ENCODE measurements at places on chromosomes 1 and 21.
A peak's percentile ranks its signal among the peaks of the same experiment; 100 is the strongest.

DNA sequence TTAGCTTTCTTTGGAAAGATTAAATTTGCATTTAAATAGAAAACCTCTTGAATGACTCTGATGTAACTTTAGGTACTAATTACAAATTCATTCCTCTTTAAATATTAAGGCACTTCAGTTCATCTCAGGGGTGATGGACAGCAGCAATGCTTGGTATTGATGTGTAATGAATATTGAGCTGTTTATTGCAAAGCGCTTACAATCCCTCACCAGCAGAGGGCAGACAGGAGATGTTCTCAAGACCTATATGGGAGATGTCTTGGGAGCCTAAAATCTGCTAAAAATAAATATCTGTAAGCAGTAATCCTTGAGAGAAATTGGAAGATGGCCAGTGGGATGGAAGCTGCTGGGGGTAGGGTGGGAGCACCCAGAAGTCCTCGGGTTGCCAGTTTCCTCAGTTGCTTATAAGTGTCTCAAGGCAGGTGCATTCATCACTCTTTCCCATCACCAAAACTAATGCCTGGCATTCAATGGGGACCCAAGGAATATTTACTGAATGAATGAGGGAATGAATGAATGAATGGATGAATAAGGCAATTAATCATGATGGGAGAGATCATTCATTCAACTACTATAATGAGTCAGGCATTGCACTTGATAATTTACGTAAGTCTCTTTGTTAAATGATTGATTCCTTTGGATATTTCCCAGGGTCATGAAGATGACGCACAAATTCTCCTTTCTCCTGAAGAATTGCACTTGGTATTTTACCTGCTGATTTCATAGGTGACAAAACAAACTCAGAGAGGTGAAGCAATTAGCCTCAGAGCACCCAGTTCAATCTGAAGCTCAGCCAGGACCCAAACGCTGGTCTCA lies 2.3 kb downstream of the KLHDC8A start:
- peak; percentile 71 for DNase-seq

GRCh38 chr1:41171266-41171874 lies 70.7 kb downstream of the SCMH1 start:
- no peak for DNase-seq

- peak; percentile 64 for DNase-seq
Measured at GRCh38 chr1:224333309-224333926, 3.4 kb upstream of the NVL start.

DNA sequence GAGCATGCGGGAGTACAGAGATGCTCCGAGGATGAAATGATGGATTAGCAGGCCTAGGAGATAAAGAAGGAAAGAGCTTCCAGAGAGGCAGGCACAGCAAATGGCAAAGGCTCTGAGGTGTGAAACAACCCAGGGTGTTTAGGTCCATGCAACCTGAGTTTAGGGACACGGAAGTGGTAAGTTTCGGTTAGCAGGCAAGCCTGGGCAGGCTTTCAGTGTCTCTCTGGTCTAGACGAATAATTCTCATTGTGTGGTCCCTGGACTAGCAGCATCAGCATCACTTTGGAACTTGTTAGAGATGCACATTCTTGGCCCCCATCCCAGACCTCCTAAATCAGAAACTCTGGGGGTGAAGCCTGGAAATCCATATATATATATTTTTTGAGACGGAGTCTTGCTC lies 18.6 kb downstream of the NKAIN1 start:
- DNase-seq = no peak
